ENCODE measurements at places on chromosomes 5 and 9. TPM values are rescaled to one million over a fixed set of nuclear protein-coding genes. Genes with fewer than 3 reads are reported as not detected.

- no peak overlapping the region for H3K27ac ChIP-seq
- no peak for DNase-seq
- no peaks in the 10 kb centered on the region for H3K36me3 ChIP-seq
Measured at GRCh38 chr9:15944341-15944740, 391.5 kb downstream of the CCDC171 start.

DNA sequence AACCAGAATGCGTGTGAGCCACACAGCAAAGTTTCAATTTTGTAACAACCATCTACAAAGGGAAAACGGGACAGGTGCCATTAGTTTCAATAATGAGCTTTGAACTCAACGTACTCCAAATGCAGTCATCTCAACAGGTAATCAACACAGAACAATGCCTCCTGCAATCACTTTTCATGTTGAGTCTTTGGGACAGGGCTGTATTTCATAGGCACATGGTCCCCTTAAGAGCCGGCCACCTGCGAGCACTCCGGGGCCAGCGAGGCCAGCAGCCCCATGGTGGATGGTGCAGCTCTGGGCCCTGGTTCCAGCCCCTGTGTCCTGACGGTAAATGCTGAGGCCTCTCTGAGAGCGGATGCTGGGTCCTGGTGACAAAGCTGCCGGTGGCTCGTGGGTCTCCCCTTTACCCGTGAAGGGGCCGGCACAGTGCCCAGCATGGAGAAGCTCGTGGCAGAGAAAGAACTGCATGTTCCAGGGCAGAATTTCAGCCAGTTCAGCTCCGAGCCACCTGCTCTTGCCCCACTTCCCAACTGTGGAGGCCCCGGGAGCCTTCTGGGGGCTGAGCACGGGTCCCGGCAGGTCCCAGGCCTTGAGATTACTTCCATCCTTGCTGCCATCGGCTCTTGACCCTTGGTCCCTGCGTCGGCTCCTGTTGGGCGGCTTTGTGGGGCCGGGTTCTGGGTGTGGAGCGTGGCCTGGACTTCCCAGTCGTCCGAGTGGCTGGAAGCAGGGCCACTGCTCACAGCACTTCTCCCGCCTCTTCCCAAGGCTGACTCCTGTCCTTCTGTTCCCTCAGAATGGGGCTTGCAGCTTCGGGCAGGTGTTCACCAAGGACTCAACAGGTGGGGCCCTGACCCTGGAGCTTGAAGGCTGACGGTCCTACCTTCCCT lies 26.1 kb upstream of the RNU6ATAC start:
- H3K27me3 ChIP-seq = no peaks in the 10 kb centered on the region
- peak overlapping the region; percentile 95 for H3K27ac ChIP-seq
- DNase-seq = no peak
- no peak overlapping the region for H3K4me3 ChIP-seq

The ITGA2 gene
- 14.5 TPM for polyA plus RNA-seq

DNA sequence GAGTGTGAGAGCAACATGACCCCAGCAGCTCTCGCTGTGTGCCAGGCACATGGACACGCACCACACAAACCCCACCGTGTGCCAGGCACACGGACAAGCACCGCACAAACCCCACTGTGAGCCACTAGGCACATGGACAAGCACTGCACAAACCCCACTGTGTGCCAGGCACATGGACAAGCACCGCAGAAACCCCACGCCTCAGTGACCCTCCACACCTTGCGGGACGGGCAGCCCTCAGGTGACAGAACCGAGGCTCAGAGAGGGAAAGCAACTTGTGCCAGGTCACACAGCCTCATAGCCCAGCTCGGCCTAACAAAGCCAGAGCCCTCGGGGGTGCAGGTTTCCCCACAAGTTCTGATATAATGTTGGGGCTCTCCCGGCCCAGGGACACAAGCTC lies 2.0 kb upstream of the GPSM1 start:
- H3K27me3 ChIP-seq = no peaks in the 10 kb centered on the region
- no peak overlapping the region for H3K27ac ChIP-seq
- no peaks in the 10 kb centered on the region for H3K36me3 ChIP-seq
- H3K4me3 ChIP-seq = no peak overlapping the region
- no peak for DNase-seq
- peaks cover 5% of the 10 kb centered on the region for H3K4me1 ChIP-seq

DNA sequence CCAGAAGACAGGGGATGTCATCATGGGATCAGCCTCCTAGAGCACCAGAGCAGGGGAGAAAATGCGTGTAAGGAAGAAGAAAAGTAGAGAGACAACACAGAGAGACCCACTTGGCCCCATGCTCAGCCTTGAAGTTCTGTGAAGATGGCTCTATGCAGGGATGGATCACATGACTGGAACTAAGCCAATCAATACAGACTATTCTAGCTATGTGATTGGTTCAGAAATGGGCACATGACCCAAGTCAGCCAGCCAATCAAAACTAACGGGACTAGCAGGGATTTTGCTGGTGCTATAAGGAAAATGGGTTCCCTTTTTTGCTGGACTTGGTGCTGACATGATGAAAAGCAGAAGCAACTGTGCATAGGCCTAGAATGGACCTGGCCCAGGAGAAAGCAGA lies 173.0 kb upstream of the TBC1D2 start:
- H3K4me3 ChIP-seq = no peak overlapping the region
- no peak for DNase-seq
- no peaks in the 10 kb centered on the region for H3K36me3 ChIP-seq
- H3K27me3 ChIP-seq = no peaks in the 10 kb centered on the region

DNA sequence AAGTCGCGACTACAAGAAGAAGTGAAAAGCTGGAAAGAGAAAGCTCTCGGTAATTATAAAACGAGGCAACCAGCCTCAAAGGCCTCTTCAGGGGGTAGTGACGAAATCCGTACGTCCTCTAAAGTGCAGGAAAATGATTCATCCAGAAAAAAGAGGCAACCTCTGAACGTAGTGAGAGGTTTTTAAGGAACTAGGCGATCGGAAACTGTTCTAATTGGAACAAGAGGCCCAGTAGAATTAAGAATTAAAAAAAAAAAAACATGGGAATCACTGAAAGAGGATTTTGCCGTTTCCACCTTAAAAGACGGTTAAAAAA lies 1.0 kb downstream of the CSNK1A1 start:
- peak; percentile 46 for DNase-seq
- peaks cover 42% of the 10 kb centered on the region for H3K4me1 ChIP-seq
- H3K27me3 ChIP-seq = no peaks in the 10 kb centered on the region
- peak overlapping the region; percentile 99 for H3K27ac ChIP-seq

The TMC1 gene
- not detected for polyA plus RNA-seq

GRCh38 chr5:34055667-34056066 lies 12.7 kb upstream of the C1QTNF3 start:
- no peaks in the 10 kb centered on the region for H3K36me3 ChIP-seq
- no peak for DNase-seq
- H3K4me1 ChIP-seq = no peaks in the 10 kb centered on the region
- H3K27me3 ChIP-seq = no peaks in the 10 kb centered on the region
- H3K4me3 ChIP-seq = no peak overlapping the region
- no peak overlapping the region for H3K27ac ChIP-seq

- H3K27ac ChIP-seq = no peak overlapping the region
- peaks cover 14% of the 10 kb centered on the region for H3K4me1 ChIP-seq
- DNase-seq = no peak
- H3K36me3 ChIP-seq = no peaks in the 10 kb centered on the region
- H3K4me3 ChIP-seq = no peak overlapping the region
Measured at GRCh38 chr5:62312036-62312435, 6.0 kb downstream of the KIF2A start.

The KDM3B gene
- 23.2 TPM for polyA plus RNA-seq

The TPD52L3 gene
- not detected for polyA plus RNA-seq

DNA sequence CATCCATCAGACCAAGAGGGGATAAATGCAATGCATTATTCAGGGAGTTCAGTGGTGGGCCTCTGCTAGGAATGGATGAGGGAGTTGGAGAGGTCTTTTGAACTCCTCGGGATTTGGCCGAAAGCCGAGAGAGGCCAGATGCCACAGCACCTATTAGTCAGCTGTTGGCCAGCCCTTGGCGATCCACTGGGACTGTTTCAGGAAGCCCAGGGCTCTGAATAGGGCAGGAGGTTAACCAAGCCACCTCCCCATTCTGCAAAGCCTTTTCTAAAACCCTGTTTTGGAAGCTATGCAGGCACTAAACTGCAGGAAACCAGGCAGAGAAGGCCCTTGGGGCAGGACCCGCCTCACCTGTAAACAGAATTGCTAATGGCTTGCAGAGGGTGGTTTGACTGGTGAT lies 37.8 kb downstream of the ASTN2 start:
- no peaks in the 10 kb centered on the region for H3K36me3 ChIP-seq
- no peak overlapping the region for H3K4me3 ChIP-seq
- no peak for DNase-seq
- no peaks in the 10 kb centered on the region for H3K4me1 ChIP-seq

The PCDHA12 gene
- polyA plus RNA-seq = 0.32 TPM

The ADAMTS13 gene
- 13.4 TPM for polyA plus RNA-seq

DNA sequence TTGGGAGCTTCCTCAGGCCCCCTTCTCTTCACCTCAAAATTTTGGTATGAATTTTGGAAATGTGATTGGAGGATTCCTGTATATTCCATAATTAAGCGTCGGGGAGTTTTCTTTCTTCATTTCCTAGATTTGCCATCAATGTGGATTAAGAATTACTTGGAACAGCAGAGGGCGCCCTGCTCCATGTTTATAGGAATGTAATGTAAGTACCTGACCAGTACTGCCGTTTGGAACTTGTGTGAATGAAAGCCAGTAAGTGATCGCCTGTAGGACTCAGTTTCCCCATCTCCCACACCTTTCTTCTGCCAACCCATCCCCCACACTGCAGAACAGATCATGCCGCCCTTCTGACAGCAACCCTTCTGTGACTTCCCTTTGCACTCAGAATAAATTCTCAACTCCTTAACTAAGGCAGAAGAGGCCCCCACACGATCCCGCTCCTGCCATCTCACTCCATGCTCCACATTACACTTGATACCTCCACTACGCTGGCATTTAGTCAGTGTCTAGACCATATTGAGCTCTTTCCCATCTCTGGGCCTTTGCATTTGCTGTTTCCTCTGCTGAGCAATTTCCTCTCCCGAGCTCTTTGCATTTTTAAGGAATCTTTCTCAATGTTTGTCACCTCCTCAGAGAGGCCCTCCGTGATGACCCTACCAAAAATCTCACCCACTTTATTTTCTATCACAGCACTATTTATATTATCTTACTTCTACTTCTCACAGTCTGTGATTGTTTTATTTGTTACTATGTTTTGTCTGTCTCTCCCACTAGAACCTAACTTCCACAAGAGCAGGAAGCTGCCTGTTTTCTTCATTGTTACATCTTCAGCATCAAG lies 79.5 kb upstream of the HTR4 start:
- H3K27ac ChIP-seq = no peak overlapping the region
- no peaks in the 10 kb centered on the region for H3K27me3 ChIP-seq
- peak; percentile 93 for DNase-seq
- H3K4me1 ChIP-seq = no peaks in the 10 kb centered on the region
- no peak overlapping the region for H3K4me3 ChIP-seq

- no peaks in the 10 kb centered on the region for H3K36me3 ChIP-seq
- H3K4me1 ChIP-seq = no peaks in the 10 kb centered on the region
- H3K4me3 ChIP-seq = no peak overlapping the region
- no peak overlapping the region for H3K27ac ChIP-seq
- peak; percentile 40 for DNase-seq
Measured at GRCh38 chr9:76996700-76997099, 22.8 kb upstream of the FOXB2 start.

DNA sequence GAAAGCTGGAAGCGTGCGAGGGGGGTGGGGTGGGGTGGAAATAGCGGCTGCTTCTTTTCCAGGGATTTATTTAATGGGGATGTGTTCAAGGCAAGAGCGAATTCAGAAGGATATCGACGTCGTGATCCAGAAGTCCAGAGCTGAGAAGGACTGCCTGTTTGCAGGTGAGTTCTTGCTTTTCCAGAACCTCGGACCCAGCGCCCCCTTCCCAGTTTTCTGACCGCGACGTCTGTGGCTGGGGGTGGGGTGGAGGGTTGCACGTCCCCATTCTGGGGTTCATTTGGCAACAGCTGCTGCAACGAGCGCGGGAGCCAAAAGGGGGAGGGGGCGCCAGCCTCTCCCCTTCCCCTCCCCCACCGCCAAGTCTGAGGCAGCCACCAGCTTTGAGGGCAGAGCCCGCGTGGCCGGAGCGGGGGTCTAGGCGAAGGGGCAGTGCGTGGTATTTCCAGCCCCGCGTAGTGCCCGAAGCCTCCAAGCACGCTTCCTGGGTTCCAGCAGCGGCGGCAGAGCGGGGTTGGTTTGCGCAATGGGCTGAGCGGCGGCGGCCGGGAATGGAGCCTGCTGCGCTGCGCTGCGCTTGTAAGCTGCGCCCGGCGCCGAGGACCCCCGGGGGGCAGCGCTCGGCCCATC lies 701 bp downstream of the PARP8 start:
- peak overlapping the region; percentile 87 for H3K27ac ChIP-seq
- H3K36me3 ChIP-seq = no peaks in the 10 kb centered on the region
- H3K4me3 ChIP-seq = peak overlapping the region; percentile 73

GRCh38 chr9:24451346-24451745 lies 94.4 kb downstream of the IZUMO3 start:
- no peak overlapping the region for H3K4me3 ChIP-seq
- no peaks in the 10 kb centered on the region for H3K4me1 ChIP-seq
- H3K27ac ChIP-seq = no peak overlapping the region
- no peak for DNase-seq
- H3K36me3 ChIP-seq = no peaks in the 10 kb centered on the region

DNA sequence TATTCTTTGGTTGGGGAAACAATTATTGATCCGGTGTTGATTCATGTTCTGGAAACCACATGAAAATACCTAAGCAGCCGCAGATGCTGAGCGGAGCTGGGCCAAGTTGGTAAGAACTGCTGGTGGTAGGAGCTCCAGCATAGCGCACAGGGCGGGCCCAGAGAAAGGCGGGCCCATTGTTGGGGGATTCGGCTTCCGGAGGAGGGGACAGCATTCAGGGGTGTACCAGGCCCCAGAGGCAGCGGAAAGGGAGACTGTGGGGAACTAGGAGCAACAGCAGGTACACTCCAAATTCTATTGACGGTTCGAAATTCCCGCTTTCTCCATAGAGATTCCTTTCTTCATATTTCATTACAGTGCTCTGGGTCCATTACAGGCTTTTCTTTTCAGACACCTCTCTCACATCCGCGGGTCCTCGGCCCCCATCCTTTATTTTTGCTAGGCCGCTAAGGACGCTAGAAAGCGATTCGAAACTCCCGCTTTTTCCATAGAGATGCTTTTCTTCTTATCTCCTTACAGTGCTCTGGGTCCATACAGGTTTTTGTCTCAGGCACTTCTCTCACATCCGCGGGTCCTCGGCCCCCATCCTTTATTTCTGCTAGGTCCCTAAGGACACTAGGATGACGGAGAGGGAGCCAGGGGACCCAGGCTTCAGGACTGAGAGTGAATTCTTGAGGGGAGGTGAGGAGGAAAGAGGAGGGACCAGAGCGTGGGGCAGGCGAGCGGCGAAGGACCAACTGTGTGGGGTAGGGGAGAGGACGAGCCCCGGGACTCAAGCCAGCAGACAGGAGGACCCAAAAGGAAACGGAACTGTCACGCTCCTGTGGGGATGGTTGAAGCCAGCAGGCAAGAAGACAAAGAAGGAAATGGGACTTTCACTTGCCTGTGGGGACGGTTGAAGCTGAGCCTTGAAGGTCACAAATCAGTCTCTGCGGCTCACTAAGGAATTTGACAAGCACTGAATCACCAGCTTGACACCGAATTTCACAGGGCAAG lies at the start of gene CCDC152:
TSS of gene CCDC152 (plus strand) at position 213 of the 996 bp plus-strand sequence. CDS start 2,304 bp downstream, outside the sequence.
- DNase-seq = peak; percentile 14
- no peak within 1 kb of the TSS for H3K4me3 ChIP-seq
- no peaks in the 10 kb centered on the region for H3K27me3 ChIP-seq
- no peak within 1 kb of the TSS for H3K27ac ChIP-seq
- no peaks in the 10 kb centered on the region for H3K4me1 ChIP-seq

All from adrenal gland (tissue), 19 donors.